ENCODE measurements at places on chromosomes 2 and 18.

DNA sequence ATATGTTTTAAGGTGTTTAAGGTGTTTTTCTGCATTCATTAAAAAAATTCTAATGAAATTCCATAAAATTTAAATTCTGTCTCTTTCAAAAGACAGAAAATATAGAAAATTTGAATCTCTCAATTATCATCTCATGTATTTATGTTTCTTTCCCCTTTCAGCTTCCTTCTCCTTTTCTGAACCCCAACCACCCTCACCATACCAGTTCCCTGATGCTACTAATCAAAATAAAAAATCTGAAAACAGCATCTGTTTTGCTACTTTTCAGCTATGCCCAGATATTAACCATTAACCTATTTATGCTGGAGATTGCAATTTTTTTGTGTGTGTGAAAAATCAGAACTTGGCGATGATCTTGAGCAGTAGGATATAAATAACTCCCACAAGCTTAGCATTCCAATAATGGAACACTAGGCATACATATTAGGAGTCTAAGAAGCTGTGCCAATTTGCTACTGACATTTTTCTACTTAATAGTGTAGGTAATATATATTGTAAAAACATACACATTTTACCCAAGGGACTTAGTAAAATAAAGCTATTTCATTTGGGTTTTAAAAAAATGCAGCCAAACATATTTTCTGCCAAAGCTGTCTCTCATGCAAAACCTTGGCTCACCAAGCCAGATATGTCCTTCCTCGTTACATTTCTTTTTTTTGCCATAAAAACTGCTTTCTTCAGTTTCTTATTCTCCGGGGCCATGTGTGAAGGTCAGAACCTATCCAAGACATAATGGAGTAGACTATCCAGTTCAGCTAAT, 32.6 kb upstream of the AGPS start:
- DNase-seq, result no peak

DNA sequence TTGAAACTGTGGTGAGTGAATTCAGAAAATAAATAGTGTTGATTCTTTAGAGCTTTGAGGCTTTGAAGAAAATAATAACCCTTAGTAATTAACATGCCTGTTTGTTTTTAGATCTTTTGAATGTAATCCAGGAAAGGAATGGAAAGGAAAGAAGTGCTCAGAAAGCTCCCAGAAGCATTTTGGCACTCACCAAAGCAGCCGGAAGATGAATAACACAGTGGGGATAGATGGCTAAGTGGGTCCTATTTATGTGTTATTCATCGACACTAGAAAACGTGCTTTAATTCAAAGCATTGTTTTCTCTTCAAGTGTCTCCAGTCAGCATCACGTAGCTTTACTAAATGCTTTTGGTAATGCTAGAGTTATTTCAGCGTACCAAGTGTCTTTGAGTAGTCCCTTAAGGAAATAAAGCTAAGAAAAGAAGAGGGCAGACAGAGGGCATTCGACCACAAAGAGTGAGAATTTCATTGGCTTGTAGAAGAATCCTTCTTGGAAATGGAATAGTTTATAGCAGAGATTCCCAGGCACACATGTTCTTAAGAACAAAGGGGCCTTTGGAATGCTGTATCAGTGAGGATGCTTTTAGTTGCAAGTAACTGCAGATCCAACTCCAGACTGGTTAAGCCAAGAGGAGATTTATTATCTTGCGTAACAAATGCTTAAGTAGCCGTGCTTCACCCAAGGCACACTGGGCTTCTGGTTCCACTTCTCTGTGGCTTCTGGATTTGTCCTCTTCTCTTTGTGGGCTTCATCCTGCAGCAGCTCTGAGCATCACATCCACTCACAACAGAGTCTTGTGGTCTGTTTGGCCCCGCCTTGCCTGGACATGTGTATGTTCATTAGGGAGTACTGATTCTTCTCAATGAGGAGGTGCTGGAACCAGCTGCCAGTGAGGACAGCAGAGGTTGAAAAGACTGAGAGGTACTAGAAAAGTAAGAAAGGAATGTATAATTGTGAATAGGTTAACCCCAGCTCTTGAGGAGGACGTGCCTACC, 63.6 kb upstream of the LTBP1 start:
- DNase-seq, result peak; percentile 15

DNA sequence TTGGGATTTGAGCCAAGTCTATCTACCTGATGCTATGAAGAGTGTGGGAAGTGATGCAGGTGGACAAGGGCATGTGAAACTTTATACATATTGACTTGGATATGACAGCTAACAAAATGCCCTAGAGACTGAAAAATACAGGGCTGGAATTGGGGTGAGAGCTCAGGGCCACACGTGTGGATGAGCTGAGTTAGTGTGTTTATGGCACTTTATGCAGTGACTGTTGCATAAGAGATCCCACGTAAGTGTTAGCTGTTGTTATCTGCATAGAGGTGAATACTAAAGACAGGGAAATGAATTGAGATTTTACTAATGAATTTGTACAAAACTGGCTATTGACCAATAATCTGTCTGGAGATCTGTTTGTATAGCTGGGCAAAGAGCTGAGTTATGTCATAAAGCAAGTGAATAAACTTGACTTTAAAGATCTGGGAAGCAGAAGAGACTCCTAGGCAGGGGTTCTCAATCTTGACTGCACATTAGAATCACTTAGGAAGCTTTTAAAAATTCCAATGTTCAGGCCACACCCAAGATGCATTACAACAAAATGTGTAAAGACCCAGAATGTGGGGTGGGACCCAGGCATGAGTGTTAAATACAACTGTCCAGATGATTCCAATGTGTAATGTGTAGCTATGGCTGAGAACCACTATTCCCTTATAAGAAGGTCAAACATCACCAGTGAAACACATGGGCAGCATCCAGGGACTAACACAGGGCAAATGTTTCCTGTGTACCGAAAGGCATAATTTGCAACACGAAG, 74.2 kb upstream of the STK17B start:
- DNase-seq, result no peak

GRCh38 chr18:41714872-41715271, 240.2 kb upstream of the PIK3C3 start:
- DNase-seq, result no peak

GRCh38 chr2:66110086-66110485, 324.8 kb upstream of the MEIS1 start:
- no peak for DNase-seq

- DNase-seq, result no peak
Measured at GRCh38 chr18:6797171-6797570, 67.7 kb downstream of the ARHGAP28 start.

GRCh38 chr2:37984589-37984988, 59.5 kb downstream of the RMDN2 start:
- DNase-seq, result peak; percentile 22

- no peak for DNase-seq
Measured at GRCh38 chr18:41266616-41267015, 688.4 kb upstream of the PIK3C3 start.

DNA sequence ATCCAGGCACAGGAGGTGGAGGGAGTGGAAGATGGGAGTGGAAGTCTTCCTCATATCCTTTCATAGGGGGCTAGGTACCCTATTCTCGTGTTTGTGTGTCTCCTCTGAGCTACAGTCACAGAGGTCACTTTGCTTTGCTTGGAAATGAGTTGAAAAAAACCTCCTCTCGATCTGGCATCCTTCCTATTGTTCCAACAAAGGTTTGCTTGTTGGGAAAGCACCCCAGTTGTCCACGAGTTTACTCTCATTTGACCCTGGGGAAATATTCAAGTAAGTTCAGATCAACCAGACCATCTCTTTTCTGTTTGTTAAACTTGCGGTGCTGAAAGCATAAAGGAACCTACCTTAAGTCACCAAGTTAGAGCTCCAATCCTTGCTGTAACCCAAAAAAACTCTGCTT, 59.3 kb downstream of the ARHGEF33 start:
- no peak for DNase-seq

- DNase-seq, result no peak
Measured at GRCh38 chr18:62755946-62756345, 40.6 kb downstream of the PHLPP1 start.

GRCh38 chr2:79971807-79972206, 332.7 kb downstream of the LRRTM1 start:
- no peak for DNase-seq

DNA sequence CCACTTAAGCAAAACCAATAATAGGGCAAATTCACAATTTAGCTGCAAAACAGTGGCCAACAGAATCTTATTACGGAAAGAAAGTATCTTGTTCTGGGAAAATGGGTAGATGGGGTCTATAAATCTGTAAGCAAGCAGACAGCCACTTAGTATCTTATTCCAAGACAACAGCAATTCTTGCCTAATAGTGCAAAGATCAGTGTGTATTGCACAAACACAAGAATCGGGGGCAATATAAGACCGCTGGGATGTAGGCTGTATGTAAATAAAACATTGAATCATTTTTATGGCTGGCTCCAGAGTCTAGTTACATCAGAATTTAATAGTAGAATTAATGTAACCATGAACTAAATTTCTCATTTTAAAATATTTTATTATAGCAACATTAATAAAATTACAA, 85.6 kb downstream of the FBXO15 start:
- DNase-seq, result no peak

GRCh38 chr18:36709315-36709714, 119.5 kb downstream of the TPGS2 start:
- DNase-seq, result no peak

GRCh38 chr2:46207591-46207990, 89.6 kb upstream of the EPAS1 start:
- no peak for DNase-seq

- no peak for DNase-seq
Measured at GRCh38 chr2:150122871-150123613, 364.4 kb downstream of the RND3 start.

DNA sequence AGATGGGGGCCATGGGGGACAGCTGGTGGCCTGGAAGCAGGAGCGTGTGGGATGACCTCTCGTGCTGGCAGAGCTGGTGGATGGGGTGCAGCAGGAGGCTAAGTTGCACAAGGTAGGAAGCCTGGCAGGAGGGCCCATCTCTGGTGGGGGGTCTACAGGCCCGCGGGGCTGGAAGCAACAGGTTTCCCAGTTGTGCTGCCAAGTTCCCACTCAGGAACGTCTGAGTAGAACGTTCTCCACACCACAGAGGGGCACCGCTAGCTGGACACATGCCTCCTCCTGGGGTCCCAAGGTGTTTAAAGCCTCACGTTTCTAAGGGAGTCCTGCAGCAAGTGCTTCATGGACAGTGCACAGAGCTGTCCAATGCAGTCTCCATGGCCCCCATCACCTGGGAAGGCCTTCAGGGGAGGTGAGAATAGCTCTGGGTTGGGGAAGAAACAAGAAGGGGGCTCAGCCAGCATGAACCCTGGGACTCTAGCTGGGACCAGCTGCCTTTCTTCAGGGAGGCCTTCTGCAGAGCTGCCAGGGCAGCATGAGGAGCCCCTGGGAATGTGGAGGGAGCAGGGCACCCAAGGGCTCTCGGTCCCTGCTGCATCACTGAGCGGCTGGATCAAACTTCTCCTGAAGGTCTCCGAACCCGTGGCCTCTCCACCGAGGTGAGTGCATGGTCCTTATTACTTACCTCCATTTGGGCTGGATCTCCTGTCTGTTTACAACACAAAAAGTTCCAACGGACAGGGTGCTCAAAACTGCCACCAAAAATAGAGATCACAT, 80.0 kb downstream of the TWIST2 start:
- DNase-seq, result no peak

DNA sequence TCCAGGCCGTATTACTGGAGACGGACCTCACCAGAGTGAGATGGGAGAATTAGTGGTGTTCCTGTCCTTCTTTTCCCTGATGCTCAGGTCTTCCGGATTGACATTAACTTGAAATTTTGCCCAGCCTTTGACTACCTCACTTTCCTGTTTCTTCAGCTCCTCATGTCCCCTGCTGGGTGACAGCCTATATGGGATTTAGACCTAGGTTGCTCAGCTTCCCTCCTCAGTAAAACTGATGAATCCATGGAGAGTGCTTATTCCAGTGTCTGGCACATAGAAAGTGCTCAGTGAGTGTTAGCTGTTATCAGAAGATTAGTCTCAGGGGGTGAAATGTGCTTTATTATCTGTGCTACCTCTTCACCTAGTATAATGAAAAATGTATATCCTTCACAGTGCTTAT, 30.0 kb downstream of the CRIM1 start:
- DNase-seq, result no peak

DNA sequence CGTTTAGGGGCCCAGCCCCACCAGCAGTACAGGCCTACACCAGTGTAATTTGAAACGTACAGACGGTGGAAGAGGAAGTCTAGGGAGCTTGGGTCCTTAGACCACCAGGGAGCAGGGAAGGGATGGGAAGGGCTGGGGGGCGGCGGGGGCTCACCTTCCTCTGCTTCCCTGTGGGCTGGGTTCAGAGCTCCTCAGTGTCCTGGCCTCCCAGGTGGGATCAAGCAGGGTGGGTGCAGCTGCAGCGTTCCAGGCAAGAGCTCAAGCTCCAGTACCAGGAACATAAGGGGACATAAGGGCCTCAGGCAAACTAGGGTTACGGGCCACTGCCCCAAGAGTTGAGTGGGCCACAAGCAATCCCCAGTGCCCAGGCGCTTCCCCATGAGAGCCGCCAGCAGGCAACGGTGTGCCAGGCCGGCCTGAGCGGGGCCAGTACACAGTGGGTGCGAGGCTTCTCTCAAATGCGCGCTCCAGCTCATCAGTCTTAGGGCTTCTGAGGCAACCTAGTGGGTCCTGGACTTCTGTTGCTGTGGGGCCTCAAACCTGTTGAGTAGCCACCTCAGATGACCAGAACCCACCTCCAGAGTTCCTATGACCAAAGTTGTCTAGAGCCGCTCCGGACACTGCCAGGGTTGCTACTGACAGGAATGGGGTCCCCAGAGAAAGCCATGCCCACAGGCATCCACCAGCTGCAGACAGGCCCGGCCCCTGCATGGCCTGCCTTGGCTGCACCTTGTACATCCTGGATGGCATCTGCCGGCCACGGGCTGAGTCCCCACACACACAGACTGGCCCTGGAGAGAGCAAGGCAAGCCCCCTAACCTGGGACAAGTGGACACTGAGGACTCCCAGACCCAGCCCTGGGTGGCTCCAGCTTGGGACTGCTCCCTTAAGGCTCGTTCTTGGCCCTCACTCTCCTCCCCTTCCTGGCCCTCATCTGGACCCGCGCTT, 5.2 kb downstream of the ANKRD23 start:
- no peak for DNase-seq
